ENCODE measurements at places on chromosomes 4 and X.

DNA sequence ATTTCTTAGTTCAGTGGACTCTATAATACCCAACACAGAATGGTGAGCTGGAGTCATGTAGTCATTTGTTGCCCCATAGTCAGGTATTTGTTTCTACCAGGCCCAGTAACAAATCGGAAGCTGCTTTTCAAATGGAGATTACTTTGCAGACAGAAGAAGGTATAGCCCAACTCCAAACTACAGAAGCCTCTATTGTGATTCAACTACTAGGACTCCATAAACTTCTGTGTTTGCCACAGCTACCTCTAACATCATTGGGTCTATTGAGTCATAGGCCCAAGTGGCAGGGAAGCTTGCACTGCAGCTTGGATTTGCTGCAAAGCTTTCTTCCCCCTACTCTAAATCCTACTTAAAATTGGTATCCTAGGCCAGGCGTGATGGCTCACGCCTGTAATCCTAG, 148.8 kb upstream of the STK26 start:
- no peak for DNase-seq

DNA sequence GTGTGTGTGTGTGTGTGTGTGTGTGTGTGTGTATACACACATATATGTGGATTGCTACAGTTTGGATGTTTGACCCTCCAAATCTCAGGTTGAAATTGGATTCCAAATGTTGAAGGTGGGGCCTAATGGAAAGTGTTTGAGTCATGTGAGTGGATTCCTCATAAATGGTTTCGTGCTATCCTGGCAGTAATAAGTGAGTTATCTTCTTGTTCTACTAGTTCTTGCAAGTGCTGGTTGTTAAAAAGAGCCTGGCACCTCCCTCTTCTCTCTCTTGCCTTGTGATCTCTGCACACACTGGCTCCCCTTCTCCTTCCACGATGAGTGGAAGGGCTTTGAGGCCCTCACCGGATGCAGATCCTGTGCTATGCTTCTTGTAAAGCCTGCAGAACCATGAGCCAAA, 344.1 kb downstream of the SH2D1A start:
- DNase-seq: no peak

DNA sequence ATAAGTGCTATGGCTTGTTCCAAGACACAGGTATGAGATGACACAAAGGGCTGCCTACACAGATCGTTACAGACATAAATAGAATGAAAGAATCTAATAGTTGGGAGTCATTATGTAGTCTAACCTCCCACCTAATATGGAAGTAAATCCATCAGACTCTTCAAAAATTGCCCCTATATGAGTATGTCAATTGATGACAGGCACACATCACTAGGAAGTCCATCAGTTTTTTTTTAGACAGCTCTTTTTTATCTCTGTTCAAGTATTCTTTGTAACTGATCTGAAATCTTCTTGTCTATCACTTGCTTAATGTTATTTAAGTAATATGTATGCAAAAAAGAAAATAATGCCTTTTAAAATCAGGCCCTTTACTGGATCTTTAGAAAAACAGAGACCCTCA, 191.6 kb downstream of the UBE2NL start:
- no peak for DNase-seq

- no peak for DNase-seq
Measured at GRCh38 chrX:48831136-48831908, 4.1 kb downstream of the PCSK1N start.

GRCh38 chr4:81635739-81636138, 164.0 kb upstream of the RASGEF1B start:
- peak; percentile 37 for DNase-seq

DNA sequence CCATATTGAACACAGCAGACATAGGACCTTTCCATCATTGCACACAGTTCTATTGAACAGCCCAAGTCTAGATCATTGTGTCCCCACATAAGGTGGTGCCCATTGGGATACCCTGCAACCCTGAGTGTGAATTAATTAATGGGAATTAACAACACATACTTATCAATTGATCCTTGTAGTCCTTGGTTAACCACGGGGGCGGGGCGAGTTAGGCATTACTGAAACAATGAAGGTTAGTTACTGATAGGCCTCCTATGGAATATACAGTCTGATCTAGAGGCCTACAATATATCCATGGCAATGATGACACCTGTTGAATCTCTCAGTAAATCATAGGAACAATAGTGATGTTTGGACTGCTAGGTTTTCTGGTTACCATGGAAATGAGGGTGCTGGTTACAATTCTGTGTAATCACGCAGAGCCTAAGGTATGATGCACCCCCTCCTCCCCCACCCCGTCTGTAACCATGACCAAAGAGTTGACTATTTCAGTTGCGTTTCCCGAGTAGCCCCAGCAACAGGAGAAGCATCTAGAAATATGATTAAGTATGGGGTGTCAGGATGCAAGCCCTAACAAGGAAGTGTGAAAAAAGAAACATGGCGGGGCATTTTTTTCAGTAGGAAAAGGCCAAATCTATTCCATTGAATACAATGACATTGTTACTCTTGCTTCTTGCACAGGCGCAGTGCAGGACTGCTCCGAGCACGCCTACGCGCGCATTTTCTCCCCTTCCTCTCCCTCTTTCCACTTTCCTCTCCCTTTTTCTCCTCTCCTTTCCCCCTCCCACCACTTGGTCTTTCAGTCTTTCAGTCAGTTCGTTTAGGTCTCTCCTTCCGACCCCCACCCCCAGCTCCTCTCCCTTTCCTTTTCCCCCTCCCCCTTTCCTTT, 677 bp upstream of the NONO start:
- no peak for DNase-seq

- DNase-seq: no peak
Measured at GRCh38 chrX:70998411-70999027, 67.6 kb upstream of the SLC7A3 start.

DNA sequence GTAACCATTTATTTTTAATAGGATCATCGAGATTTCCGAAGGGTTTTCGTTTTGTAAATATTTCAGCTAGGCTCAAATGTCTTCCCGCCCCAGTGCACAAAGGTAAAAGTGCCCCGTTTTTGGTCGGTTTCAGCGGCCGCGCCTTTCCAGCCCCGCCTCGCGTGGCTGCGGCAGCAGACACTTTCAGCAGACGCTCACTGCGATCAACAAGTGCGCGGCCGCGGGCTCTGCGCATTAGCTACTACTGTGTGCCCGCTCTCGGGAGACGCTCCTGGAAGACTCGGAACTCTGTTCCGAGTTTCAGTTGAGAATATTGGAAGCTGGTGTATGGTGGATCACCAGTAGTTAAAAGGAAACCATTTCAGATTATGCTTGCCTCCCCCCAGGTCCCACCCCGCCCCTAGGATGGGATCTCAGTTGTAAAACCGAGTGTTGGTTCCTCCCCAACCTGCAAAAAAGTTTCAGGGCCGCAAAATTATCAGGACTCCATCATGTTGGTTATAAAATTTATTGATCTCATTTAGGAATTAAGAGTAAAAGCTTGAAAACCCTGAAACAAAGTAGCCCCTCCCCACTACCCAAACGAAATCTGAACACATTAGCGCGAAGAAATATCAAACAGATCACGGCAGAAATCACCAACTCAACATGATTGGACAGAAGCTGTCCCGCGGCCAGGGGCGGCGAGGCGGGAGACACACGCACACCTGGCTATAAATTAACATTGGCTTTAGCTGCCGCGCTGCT, 2.2 kb downstream of the SOX3 start:
- DNase-seq: no peak

GRCh38 chr4:154013576-154013975, 224.7 kb upstream of the SFRP2 start:
- no peak for DNase-seq
